ENCODE measurements at places on chromosomes 1 and 21.

DNA sequence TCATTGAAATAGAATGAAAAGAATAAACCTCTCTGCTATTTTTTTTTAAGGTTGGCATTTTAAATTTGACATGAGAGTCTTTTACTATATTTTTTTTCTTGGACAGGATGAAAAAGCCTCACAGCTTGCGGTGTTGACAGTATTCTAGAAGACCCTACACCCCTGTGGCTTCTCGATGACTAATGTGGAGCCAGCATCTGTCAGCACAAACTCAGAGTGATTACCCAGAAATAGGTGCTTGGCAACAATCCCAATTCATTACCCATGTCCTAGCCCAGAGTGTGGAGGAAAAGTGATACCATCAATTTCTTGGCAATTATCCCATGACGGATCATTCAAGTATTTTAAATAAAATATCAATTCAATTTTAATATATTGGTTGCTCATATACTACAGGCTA, 186.8 kb upstream of the MAP1LC3C start:
- DNase-seq = no peak

- DNase-seq = no peak
Observed at GRCh38 chr1:160547422-160547821, 24.4 kb upstream of the SLAMF6 start.

DNA sequence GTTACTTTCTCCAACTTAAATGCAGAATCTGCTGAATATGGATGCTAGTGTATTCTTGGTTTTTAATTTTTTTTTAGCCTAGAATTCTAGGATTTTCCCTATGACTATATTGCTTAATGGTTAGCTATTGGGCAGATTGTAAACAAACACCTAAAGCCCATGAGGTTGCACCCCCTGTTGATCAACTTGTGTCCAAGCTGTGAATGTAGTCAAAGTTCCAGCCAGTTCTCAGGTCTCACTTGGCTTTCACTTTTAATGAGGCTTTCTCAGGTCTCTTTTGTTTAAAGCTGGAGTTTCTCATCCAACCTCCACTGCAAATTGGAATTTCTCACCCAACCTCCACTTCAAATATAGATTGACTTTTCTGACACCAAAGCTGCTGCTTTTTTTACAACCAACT, 35.9 kb downstream of the FCER1A start:
- DNase-seq = no peak

- DNase-seq = no peak
Observed at GRCh38 chr1:83110156-83110555, 888.8 kb downstream of the TTLL7 start.

DNA sequence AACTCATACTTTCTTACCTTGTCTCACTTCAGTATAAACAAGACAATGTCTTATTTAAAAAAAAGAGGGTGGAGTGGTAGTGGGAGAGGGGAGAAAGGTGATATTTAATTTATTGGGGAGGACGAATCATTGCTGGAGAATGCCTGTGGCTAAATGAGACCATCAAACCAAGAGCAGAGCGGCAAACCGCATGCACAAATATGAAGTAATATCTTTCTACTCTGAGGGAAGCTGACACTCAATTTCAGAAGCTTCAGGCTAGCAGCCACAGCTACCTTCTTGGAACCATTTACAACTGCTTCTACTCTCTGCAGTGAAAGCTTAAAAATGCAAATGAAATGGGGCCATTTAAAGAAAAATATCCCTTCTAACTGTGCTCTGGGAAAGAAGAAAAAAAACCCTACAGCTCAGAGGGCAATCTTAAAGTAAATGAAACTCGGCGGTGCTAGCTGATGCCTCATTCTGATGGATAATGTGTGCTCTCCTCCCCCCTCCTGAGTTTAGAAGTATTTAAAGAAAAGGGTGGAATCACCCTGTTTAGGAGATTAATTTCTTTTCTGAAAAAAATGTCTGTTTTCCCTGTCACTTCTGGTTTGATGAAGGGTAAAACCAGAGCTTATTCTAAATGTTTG, 178.2 kb upstream of the CAMK1G start:
- no peak for DNase-seq

DNA sequence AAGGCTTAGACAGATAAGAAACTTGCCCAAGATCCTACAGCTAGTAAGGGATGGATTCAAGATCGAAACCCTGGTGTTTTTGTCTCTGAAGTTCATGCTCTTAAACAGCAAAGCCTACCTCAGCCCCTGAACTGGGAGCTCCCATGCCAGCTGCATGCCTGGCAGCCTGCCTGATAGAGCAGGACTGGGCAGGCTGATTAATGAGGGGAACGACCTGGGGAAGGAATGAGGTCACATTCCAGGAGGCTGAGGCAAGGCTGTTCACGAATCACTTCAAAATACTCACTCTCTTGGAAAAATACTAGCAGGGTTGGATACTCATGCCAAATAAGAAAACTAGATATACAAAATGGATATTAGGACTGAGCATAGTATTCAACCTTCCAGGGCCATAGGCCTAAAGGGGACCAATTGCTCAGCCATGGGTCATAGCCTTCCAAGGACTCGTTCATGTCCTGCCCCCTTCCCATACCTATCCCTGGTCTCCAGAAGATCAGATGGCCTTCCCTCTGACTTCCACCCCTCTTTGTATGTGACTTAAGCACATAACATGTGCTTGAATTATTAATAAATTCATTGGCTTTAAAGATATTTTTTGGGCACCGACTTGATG, 15.6 kb upstream of the TACSTD2 start:
- DNase-seq = peak; percentile 96

Measured in thyroid gland (tissue), 4 donors.